ENCODE measurements at places on chromosomes 16 and 17.

DNA sequence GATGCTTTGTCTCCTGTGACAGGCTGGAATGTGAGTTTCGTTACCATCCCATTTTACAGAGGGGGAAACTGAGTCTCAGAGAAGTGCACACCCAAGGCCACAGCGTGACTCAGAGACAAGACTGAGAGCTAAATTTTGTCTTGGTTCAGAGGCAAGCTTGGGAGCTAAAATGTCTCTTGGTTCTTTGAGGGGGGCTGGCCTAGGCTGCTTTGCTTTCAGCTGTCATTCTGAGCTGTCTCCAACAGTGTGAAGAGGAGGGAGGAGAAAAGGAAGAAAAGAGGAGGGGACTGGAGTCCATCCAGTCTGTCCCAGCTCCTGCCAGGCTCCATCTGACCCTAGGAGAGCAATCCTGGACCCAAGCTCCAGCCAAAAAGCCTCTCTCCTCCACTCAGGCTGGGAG is at the start of gene CLEC19A:
TSS of gene CLEC19A (plus strand) at position 301 of the 400 bp plus-strand sequence. CDS start 121 bp downstream, outside the sequence.
- no peak for DNase-seq

DNA sequence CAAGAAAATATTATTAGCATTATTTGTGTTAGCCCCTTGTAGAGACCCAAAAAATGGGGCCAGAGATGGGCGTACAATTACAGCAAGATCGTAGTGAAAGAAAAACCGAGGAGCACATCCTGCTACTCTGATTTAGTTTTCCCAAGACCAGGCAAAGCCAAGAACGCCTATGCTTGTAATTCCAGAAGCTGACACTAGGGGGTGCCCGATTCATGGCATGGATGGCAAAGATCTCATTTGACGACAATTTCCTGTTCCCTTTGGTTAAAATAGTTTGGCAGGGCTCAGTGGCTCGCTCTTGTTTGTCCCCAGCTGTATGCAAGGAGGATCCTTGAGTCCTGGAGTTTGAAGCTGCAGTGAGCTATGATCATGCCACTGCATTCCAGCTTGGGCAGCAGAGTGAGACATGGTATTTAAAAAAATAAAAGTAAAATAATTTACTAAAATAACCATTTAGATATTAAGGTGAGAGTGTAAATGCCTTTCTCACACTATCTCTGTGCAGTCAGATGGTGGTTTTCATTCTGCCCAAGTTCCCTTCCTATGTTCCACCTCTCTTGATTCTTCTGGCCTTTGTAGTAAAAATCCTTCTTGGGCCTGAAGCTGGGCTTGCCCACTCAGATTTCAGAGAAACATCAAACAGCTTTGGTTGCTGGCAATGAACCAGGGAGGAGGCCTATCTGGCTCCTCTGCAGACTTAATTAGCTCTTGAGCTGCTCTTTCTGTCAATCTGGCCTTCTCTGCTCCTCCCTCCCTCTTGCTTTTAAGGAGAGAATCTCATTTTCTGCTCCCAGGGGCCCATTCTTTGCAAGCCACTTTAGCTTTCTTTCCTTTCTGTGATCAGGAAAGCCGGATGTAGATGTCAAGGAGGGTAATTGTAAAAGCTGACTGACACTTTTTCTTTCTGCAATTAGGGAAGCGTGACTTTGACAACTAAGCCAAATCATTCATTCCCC is 31.2 kb downstream of the TMEM238L start:
- no peak for DNase-seq

- DNase-seq, result no peak
These were observed 2.0 kb downstream of the HOXB8 start for GRCh38 chr17:48612854-48613691.

- DNase-seq, result no peak
These were observed 855 bp downstream of the TMEM204 start for GRCh38 chr16:1534021-1535020.

GRCh38 chr17:7408252-7408727 is 645 bp downstream of the NLGN2 start:
- DNase-seq, result no peak

Measured in stimulated activated CD4-positive, alpha-beta T cell treated with anti-CD3 and anti-CD28 coated beads, Interleukin-2, amount 100 ng/mL, for 4 hours (primary cell).